ENCODE measurements at places on chromosomes 3 and 15.

DNA sequence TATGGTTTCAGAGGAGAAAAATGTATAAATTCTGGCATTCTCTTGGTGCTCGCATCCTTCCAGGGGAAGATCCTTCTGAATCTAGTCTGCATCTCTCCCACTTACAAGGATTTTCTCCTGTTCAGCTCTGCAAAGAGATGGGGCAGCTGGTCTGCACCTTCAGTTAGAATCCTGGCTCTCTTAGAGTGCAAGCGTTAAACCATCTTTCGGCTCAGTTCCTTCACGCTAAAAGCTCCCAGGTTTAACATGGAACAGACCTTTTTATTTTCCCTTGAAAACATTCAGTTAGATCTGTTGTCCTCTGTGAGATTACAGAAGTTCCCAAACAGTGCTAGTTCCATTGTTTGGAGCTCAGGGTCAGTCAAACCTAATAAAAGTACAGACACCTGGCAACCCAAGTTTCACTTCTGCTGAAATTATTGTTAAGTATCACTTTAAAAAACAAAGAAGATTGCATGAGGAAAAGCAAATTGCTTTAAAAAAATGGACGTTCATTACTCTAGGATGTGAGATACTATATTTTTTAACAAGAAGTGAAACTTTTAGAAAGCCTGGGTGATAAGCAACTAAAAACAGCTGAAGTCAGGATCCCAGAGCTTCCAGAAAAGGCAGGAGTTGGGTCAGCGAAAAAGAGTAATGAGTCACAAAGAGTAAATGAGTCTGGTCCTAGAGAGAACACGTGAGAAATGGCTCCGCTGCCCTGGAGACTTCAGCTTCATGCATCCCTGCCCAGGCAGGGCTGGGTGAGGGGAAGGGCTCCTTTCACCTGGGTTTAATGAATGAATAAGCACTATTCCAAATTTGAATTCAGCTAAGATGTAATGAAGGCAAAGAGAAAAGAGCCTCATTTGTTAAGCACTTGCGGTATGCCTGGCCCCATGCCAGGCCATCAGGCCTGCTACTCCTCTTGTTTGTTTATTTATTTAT, 63.3 kb downstream of the ABTB1 start:
- no peak for DNase-seq

GRCh38 chr3:120272286-120272685, 12.7 kb downstream of the GPR156 start:
- no peak for DNase-seq

DNA sequence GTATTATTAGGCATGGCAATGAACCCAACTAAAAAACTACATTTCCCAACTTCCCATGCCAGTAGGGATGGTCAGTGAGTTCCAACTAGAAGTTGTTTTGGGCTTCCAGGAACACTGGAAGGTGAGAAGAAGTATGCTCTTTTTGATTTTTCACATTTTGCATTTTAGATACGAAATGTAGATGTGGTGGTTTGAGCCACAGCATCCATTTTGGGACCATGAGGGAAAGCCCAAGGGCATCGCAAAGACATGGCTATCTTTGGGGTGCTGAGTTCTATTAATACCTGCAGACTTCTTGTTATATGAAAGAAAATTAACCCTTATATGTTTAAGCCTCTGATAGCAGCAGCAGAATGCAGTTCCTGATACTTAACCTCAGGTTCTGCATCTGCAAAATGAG, 62.9 kb downstream of the PTPRG start:
- DNase-seq = no peak

DNA sequence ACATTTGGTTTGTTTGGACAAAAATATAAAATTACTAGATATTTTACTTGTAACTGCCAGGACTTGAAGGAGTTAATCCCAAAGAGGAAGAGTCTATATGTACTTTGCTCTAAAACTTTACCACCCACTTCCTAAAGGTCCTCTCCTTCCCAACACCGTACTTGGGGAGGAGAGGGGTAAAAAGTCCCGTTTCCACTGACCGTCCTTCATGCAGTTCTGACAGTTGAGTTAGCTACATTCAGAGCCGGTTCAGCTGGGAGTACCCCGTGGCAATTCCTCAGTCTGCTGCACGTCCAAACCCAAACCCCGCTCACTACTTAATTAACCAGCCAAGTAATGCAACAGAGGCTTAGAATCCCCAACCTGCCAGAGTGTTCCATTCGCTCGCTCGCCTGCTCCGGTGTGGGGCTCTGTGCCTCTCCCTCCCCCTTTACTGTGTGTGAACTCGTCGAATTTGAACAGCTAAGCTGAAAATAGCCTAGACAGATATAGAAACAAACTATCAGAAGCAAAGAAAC, 519.7 kb downstream of the FOXP1 start:
- no peak for DNase-seq

DNA sequence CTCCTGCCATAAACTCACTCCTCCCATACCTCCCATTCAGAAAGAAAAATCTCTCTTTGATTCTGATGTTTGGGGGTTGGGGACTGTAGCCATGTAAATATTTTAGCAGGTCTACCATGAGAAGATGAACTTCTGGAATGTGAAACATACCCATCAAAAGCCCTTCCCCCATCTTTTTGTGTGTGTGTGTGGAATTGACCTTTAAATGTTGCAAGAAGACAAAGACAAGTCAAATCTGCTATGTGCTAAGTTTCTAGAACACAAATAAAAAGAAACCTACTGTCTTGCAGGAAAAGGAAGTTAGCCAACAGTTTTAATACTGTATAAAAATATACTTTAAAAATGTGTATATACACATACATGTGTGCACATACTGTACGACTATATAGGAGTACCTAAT, 29.7 kb upstream of the USP50 start:
- no peak for DNase-seq

DNA sequence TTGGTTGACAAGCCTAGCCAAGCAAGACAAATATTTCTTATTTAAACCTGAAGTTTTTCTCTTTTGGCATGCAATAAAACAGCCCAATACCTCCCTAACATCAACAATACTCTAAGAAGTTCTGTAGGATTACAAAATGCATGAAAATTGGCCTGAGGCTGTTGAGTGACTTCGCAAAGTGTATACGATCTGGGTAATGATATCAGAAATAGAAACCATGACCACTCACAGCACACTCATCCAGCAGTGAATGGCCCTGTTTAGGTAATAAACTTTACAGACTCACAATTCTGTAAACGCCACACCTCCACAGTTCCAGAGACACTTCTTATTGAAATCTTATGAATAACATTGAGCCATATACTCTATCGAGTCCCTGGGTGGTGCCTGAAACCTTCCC, 83.0 kb upstream of the NAALADL2 start:
- no peak for DNase-seq

DNA sequence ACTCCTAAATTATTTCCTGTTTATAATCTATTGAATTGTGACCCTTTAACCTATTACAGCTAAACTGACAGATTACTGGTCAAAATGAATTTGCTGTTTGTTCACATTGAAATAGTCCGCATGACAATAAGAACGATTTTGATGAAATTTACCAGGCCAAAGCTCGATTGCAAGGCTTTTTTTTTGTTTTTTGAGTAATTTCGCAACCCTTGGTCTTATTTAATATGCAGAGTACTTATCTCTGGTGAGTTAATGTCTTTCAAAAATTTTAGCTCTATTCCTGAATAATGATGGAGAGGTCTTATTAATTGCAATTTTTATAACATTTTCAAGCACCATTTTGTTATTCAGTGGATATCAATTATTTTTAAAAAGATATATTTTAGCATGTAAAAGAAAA, 362.4 kb downstream of the OTOL1 start:
- no peak for DNase-seq

GRCh38 chr3:57743496-57743895, 12.6 kb upstream of the SLMAP start:
- DNase-seq = no peak

GRCh38 chr3:50242381-50242770, 6.4 kb downstream of the GNAI2 start:
- DNase-seq = no peak

DNA sequence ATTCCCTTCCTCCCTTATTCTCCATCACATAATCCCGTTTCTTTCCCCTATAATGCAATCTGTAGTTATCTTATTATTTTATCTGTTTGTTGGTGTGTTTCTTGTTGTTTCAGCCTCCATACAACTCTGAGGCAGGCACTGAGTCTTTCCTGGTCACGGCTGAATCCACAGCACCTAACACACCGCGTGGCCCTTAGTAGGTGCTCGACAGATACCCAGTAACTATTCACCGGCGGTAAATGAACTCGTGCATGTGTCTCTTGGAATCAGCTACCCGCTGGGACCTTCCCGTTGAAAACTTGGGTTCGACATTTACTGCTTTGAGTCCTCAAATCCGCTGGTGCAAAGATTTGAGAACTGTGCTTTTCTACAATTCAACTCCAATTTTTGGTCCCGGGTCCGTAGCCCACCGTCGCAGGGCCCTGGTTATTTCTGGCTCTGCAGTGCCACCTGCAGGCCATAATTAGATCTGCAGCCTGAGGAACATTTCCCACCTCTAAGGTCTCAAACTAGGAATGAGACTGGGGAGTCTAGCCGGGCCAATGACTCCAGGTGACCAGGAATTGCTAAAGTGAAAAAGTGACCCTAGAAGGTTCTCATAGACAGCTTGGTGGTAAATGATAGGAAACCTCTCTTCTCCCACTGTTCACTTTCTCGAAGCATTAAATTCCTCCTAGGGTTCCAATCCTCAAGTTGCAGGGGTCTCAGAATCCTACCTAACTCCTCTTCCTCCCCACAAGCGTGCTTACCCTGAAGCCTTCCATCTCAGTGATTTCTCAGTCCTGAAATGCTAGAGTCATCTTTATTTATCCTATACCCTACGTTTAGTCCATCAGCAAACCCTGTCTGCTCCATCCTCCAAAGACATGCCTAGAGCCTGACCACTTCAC, 40.0 kb upstream of the TRH start:
- no peak for DNase-seq

GRCh38 chr3:133991637-133992036, 38.1 kb downstream of the SLCO2A1 start:
- DNase-seq = no peak

DNA sequence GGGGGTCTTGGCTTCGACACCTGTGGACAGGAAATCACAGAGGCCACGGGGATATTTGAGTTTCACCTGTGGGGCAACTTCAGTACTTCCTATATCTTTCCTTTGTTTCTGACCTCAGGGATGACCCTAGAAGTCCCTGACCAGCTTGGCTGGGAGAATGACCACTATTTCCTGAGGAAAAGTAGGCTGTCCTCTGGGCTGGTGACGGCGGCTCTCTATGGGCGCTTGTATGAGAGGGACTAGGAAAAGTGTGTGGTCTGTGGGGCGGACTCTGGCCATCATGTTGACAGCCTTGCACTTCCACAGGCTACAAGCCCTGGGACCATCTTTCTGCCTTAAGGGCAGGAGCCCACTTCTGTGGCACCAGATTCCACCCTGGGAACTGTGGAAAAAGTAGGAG, 43.7 kb downstream of the BTD start:
- no peak for DNase-seq

DNA sequence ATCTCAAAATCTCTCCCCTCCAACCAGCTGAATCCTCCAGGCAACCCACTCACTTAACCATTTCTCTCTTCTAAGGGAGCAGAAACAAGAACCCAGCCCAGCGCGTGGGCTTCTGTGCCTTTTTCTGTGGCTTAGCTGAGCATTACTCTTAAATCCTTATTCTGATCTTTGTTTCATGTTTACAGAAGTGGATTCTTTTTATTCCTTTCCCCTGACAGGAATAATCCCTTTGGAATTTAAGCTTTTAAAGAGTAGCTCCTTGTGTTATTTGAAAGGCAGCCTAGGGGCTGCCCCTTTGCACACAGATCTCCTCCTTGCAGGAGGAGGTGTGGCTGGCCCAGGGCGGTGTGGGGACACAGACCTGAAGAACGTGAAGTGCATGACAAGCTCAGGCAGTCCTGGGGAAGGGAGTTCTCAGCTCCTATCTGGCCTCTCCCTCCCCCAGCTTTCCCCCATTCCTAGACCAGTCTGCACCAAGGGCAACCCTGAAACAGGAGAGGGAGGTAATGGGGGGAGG, 77.1 kb upstream of the UBE2E1 start:
- no peak for DNase-seq

DNA sequence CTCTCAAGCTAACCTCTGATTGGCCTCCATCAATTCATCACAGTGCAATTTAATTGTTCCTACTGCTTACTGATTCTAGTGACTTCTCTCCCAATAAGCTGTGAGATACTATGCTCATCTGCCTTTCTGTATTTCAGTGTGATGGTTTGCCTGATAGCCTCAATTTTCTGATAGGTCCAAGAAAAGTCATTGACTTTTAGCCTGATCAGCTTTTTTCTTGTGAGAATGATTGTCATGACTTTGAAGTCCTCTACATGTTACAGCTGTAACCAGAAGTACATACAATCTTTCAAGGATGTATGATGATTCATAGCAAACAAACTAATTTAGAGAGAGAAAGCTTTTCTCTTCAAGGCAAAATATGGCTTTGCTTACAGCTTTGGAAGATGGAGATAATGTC, 463.8 kb upstream of the CNTN3 start:
- DNase-seq = no peak

GRCh38 chr3:17302774-17303173, 418.0 kb downstream of the PLCL2 start:
- no peak for DNase-seq

- DNase-seq = no peak
Measured at GRCh38 chr3:172704001-172704400, 6.9 kb downstream of the NCEH1 start.

- no peak for DNase-seq
Measured at GRCh38 chr3:16904423-16905417, 20.0 kb downstream of the PLCL2 start.

DNA sequence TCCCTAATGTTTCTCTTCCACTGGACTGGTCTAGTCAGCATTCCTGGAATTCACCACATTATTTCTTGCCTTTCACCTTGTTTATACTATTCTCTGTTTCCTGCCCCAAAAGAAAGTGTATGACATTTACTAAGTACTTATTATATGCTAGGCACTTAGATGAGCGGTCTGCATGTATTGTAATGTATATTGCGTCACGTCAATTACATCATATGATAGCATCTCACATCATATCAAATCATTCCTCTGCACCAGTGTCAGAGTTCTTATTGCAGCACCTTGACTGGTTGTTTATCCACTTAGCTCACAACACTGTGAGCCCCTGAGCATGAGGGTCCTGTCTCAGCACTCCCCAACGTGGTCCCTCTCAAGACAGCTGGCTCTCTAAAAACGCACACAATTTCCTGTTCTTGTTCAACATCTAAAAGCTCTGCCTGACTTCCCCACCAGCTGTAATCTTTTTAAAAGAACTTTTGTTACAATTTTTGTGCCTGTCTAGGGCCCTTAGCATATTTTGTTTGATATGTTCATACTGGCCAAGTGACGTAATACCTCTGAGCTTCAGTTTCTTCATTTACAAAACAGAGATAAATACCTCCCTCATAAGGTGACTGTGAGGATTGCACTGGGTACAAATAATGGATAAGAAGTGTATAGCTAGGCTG, 58.8 kb downstream of the ARHGAP31 start:
- no peak for DNase-seq

DNA sequence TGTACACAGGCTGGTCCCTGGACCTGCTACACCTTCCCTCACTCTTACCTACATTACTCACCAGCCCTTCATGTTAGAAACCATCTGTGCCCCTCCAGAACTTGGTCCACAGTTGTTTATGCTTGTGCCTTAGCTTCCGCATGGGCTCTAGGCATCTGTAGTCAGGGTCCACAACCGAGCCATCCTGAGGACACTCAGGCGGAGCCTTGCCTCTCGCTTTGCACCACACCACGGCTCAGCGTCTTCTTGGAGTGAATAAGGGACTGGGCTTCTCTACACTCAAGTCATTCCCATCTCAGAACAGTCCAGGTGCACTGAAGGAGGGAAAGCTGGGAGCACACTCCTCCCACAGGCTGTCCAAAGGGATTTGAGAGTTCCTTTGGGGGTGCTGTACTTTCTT, 97.8 kb downstream of the HMG20A start:
- no peak for DNase-seq

GRCh38 chr3:123076496-123077418, 9.9 kb downstream of the PDIA5 start:
- DNase-seq = no peak

Measured in stimulated activated CD8-positive, alpha-beta memory T cell treated with anti-CD3 and anti-CD28 coated beads, Interleukin-4, amount 100 ng/mL, for 1 hour (primary cell).